ENCODE measurements at places on chromosomes 3 and 15.

DNA sequence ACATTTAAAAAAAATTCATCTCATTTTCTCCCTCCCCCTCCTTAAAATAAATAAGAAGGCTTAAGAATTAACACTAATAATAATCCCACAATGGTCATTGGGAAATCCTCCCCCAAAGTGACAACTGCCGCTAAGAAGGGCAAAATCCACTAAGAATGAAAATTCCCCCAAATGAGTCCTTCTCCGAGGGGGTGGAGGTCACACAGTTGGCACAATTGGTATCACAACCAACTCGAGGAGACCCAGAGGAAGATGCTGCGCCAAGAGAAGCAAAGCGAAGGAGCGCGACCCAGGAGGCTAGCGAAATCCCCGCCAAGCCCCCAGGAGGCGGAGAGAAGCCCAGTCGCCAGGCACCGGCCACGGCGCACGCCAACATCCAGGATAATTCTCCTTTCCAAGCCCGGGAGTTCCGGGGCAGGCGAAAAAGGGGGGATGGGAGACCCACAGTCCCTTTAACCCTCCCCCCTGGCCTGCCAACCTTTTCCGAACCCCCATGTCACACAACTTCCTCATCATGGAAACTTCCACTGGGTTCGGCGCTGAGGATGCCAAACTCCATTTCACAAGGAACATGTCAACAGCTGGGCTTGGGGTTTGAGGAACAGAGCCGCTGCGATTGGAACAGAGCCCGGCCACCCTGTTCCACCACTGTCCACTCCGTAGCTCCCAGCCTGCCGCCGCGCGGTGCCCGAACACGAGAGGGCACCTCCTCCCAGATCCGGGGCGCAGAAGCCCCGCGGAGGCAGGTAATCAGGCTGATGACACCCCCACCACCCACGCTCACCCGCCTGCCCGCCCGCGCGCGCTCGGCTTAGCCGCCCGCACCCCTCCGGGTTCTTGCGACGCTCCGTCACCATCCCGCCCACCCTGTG, 668 bp downstream of the THRB start:
- peak; percentile 40 for DNase-seq

- DNase-seq = no peak
These were observed 52.4 kb downstream of the SPSB4 start for GRCh38 chr3:141103503-141103902.

- DNase-seq = no peak
These were observed 469.1 kb downstream of the SOX2 start for GRCh38 chr3:182180654-182181385.

DNA sequence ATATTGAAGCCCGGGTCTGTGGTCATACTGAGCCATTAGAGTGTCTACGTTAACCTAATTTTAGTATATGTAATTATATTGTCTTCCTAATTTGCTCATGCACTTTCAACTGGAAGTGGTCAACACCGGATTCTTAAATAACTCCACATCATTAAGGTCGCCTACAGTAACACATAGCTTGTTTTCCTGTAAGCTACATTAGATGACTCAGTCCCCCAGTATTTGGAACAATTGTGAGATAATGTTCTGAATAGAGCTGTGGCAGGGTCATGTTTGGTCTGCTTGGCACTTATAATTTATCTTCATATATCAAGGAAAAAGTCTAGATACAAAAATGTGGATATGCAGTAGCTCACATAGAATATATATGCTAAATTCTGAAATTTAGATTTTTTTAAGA, 486.2 kb downstream of the IGSF11 start:
- no peak for DNase-seq

GRCh38 chr3:53194210-53195065, 33.4 kb downstream of the PRKCD start:
- no peak for DNase-seq

- DNase-seq = no peak
These were observed 11.5 kb downstream of the KBTBD13 start for GRCh38 chr15:65087873-65088642.

GRCh38 chr3:56254835-56255234, 213.4 kb downstream of the ERC2 start:
- DNase-seq = no peak

Measured in glutamatergic neuron (in vitro differentiated cells).